ENCODE measurements at places on chromosomes 16 and 17. TPM values are rescaled to one million over a fixed set of nuclear protein-coding genes. Genes with fewer than 3 reads are reported as not detected.
A peak's percentile ranks its signal among the peaks of the same experiment; 100 is the strongest.

DNA sequence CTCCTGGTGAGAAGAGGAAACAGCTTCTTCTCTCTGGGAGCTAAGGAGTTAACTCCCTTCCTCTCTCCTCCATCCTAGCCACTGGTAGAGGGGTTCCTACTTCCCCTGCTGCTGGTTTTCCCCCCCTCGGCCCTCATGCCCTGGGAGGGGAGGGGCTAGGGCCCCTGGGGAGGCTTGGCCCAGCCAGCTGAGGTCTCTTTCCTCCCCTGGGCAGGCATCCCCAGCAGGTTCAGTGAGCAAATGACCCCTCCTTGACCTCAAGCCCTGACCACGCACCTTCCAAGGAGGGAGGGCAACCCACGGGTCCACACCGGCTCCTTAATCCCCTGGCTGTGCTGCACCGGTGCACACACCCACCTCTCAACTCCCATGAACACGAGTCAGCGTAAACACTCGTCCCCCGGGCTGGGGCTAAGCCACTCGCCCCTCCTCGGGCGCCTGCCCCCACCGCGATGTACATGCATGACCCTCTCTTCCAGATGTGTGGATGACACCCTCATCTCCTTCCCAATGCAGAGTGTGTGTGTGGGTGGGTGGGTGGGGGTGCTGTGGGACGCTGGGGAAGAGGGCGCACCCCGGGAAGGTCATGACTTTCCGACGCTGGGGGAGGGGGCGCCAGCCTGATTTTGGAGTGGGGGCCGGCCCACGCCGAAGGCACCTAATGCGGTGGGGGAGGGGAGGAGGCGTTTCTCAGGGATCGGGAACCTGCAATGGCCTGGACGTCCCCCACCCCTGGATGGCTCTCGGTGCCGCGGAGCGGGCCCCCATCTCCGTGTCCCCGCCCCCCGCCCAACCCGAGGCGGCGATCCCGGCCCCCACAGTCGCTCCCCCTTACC is 33.7 kb downstream of the SRCIN1 start:
- no peak for DNase-seq

The SLC6A4 gene
- not detected for total RNA-seq

DNA sequence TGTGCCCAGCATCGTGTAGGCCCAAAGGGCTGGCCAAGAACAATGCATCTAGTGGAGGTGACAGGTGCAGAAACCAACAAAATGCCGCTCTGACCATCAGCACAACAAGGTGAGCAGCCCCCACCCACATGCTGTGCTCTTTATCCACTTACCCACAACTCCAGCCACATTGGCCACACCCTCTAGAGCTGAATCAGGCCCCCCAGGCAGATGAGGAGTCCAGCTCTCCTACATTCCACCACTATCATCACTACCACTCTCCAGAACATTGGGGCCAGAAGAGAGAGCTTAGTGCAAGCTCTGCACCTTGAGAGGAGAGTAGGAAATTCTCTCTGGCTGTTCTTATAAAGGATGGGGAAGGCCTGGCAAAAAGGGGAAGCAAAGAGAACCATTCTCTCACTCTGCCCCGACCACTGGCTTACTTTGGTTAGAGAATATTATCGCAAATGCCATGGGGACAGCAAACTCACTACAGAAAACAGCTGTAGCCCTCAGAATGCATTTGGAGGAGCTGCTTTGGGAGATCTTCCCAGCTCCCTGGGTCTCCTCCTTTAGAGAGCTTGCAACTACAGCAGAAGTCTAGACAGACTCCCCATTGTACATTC is 75.0 kb downstream of the TMEM132E start:
- DNase-seq, result no peak

DNA sequence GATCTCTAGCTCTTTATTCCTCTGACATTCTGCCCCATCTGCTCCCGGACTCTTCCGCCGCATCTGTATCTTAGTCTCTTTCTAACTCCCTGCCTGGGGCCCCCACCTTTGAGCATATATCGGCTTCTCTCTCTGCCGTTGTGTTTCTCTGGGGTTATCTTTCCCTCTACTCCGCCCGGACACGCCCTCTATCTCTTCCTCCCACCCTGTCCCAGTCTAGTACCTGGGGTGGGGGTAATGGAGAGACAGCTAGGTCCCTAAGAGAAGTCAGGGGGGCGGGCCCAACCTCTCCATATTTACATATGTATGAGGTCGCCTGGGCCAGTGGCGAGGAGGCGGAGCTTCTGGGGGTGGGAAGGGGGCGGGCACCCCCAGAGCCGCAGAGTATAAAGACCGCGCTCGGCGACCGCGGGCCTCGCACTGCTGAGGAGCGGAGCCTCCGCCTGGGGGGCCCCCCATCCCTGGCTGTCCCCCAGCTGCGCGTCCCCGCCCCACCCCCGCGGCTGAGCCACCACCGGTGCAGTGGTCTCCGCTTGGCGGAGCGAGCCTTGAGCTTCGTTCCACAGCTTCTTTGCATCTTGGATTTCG is at the start of gene ATP1B2:
Gene ATP1B2, plus strand, starts transcription at position 418 of the 588 bp plus-strand sequence. CDS start 593 bp downstream, outside the sequence.
- peak; percentile 41 for DNase-seq

The ASPHD1 gene
- 0.30 TPM for total RNA-seq

DNA sequence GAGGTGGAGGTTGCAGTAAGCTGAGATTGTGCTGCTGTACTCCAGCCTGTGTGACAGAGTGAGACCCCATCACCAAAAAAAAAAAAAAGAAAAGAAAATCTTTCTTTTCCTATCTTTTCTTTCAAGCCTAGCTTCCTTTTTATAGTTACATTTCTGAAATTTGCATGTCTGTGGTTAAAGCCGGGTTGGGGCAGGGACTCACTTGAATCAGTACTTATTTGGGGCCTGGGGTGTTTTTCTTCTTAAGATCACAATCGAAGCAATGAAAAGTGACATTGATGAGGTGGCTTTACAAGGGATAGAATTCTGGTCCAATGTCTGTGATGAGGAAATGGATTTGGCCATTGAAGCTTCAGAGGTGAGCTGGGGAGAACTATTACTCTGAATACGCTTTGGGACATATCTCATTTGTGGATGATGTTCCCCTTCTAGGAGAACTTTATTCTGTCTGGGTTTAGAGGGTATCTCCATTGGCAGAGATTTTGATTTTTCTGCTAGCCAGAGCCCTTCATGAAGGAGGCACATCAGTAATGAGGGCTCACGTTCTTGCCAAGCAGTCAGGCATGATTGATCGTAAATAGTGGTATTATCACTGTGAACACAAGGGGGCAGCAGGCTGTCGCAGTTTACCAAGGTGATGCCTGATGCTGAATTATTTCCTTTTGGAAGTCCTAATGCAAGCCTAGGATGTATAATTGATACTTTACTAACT is 14.3 kb downstream of the KPNB1 start:
- peak; percentile 77 for DNase-seq

DNA sequence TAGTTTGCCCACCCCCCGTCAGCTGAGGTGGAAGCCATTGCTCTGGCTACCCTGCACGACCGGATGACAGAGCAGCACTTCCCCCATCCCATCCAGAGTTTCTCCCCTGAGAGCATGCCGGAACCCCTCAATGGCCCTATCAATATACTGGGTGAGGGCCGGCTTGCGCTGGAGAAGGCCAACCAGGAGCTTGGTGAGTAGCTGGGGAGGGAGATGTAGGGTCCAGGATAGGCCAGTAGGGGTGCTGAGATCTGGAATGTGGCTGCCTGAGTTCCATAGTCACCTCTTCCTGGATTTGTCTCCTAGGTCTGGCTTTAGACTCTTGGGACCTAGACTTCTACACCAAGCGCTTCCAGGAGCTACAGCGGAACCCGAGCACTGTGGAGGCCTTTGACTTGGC is 6.4 kb downstream of the PFAS start:
- no peak for DNase-seq

The MYH2 gene
- not detected for total RNA-seq
